ENCODE measurements at places on chromosomes 4 and X.

DNA sequence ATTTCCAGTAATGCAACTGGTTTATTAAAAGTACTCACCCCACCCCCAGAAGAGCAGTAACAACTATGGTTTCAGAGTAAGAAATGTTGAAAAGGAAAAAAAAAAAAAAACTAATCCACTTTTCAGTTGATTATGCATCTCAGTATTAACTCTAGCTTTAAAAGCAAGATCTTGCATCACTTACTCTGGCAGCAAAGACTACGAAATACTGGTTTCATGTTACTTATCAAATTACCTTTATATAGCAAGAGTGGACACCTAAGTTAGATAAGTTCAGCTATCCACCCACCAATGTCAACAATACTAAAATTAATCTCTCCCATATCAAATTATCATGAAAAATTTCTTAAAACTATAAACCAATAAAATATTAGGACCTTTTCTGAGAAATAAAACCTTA, 105.0 kb downstream of the ABCB7 start:
- DNase-seq, result no peak

- no peak for DNase-seq
These were observed 62.5 kb downstream of the WFS1 start for GRCh38 chr4:6332042-6332668.

- no peak for DNase-seq
These were observed 25.7 kb downstream of the ZFX start for GRCh38 chrX:24175276-24175675.

DNA sequence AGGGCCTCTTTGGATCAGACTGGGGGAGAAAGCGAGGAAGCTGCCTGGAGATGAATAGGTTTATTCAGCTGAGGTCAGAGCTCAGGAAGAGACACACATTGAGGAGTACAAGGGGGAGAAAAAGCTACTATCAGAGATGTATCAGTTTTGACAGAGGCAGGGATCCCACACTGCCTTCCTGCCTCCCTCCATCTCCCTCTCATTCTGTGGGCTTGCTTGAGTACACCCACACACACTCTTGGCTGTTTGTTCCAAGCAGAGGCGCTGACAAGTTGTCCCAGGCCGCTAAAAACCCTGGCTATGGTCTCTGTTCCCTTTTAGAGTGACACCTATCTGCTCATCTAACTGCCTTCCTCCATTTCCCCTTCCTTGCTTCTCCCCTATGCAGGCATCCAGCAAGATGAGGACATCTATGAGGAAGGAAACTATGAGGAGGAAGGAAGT, 5.2 kb downstream of the TSPYL2 start:
- no peak for DNase-seq

Measured in foreskin fibroblast (primary cell).